Activated naive CD4-positive, alpha-beta T cell treated with anti-CD3 and anti-CD28 coated beads, Interleukin-2, amount 10 ng/mL, durations not matched to agents 7 days and 5 days (primary cell): ENCODE measurements at places on chromosomes 7 and 10.
A peak's percentile ranks its signal among the peaks of the same experiment; 100 is the strongest.

GRCh38 chr10:124005991-124006392 lies 87.4 kb downstream of the CHST15 start:
- DNase-seq: no peak
- H3K27ac ChIP-seq: no peak overlapping the region
- H3K4me1 ChIP-seq: peaks cover 4% of the 10 kb centered on the region
- no peaks in the 10 kb centered on the region for H3K36me3 ChIP-seq

GRCh38 chr7:26954951-26955350 lies 90.6 kb upstream of the SKAP2 start:
- no peaks in the 10 kb centered on the region for H3K36me3 ChIP-seq
- no peaks in the 10 kb centered on the region for H3K4me1 ChIP-seq
- H3K27ac ChIP-seq: no peak overlapping the region
- H3K27me3 ChIP-seq: no peaks in the 10 kb centered on the region

DNA sequence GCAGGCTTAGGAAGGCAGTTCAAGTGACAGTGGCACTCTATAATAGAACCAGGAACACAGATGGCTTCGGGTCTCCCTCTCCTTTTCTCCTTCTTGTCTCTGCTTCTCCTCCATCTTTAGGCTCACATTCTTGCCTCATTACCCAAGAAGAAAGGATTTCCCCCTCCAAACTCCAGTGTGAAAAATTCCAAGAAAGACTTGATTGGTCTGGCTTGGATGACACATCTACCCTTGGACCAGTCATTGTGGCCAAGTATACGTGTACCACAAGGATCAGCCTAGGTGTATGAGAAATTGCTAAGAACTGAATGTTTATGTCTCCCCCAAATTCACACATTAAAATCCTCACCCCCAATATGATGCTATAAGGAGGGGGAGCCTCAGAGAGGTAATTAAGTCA lies 53.9 kb downstream of the PRTFDC1 start:
- H3K27ac ChIP-seq: no peak overlapping the region
- H3K36me3 ChIP-seq: peaks cover 8% of the 10 kb centered on the region
- peaks cover 63% of the 10 kb centered on the region for H3K4me1 ChIP-seq
- DNase-seq: no peak
- no peak overlapping the region for H3K4me3 ChIP-seq

DNA sequence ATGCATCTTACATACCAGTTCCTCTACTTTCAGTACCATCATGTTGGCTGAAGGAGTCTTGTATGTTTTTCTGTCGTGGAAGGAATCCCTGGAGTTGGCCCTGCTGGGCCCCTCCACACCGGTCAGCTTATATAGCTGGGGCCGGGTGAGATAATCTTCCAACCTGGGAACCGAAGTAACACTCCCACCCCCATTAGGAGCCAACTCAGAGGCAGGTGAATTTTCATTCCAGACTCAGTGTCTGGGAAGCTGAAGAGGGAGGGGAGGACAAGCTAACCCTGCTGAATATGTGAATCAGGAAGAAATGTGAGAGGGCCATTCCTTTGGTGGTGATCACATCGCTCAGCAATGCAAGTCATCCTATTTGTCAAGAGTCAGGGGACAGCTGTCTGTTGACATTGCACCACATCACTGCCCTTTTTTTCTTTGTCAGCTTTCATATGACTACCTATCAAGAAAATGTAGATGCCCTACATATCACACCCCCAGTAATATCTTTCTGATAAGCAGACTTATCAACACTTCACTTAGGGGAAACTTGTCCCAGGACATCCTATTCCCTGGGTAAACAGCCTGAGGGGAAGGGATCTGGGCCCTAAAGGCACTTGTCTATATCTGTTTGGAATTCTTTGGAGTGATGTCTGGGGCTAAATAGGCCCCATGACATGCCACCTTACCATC lies at the start of gene ANKRD1:
ANKRD1 (minus strand) TSS at position 102 of the 681 bp plus-strand sequence; CDS start at position 42, 60 bp downstream.
- peaks cover 25% of the 10 kb centered on the region for H3K27me3 ChIP-seq
- no peak within 1 kb of the TSS for H3K27ac ChIP-seq
- H3K36me3 ChIP-seq: no peaks in the 10 kb centered on the region
- H3K4me3 ChIP-seq: no peak within 1 kb of the TSS

DNA sequence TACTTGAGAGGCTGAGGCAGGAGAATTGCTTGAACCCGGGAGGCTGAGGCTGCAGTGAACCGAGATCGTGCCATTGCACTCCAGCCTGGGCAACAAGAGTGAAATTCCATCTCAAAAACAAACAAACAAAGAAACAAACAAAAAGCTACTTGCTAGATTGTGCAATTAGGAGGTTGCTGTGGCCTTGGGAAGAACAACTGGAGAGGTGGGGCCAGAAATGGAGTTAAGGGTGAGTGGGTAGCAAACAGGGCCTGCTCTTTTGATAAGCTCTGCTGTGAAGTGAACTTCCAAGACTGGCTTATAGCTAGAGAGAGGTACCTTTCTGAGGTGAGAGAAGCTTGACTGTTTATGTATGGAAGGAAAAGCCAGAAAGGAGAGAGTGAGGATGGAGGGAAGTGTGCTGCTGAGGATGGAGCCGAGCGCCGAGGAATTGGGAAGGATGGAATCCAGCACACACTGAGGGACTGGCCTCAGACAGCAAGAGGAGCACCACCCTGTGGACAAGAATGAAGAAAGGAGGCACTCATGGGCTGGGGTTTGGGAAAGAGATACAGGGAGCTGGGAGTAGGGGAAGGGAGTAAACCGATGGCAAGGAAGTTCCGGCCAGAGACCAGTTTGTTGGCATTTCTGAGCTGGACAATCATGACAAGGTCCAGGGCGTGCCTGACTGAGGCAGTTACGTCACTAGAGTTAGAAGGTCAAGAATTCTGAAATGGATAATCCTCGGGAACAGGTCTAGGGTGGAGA lies 7.0 kb upstream of the RPEL1 start:
- no peaks in the 10 kb centered on the region for H3K36me3 ChIP-seq
- no peak for DNase-seq
- H3K4me3 ChIP-seq: no peak overlapping the region
- peaks cover 4% of the 10 kb centered on the region for H3K27me3 ChIP-seq
- H3K27ac ChIP-seq: no peak overlapping the region

- peaks cover 33% of the 10 kb centered on the region for H3K4me1 ChIP-seq
- peak overlapping the region; percentile 87 for H3K4me3 ChIP-seq
- H3K27me3 ChIP-seq: no peaks in the 10 kb centered on the region
- H3K27ac ChIP-seq: peak overlapping the region; percentile 99
- peak; percentile 68 for DNase-seq
These were observed 206 bp downstream of the UPF2 start for GRCh38 chr10:12042409-12042796.

- no peak overlapping the region for H3K27ac ChIP-seq
- no peaks in the 10 kb centered on the region for H3K36me3 ChIP-seq
- H3K4me1 ChIP-seq: no peaks in the 10 kb centered on the region
- DNase-seq: no peak
- no peak overlapping the region for H3K4me3 ChIP-seq
These were observed 84.3 kb downstream of the WDFY4 start for GRCh38 chr10:48768926-48769325.

- peak overlapping the region; percentile 2 for H3K27ac ChIP-seq
- peaks cover 24% of the 10 kb centered on the region for H3K36me3 ChIP-seq
- no peak overlapping the region for H3K4me3 ChIP-seq
- H3K4me1 ChIP-seq: peaks cover 21% of the 10 kb centered on the region
- no peak for DNase-seq
- H3K27me3 ChIP-seq: no peaks in the 10 kb centered on the region
These were observed 20.2 kb upstream of the SEC61A2 start for GRCh38 chr10:12109286-12109685.

GRCh38 chr10:100182908-100183307 lies 2.9 kb downstream of the ERLIN1 start:
- no peak overlapping the region for H3K4me3 ChIP-seq
- H3K4me1 ChIP-seq: peaks cover 56% of the 10 kb centered on the region
- H3K27ac ChIP-seq: no peak overlapping the region
- H3K27me3 ChIP-seq: no peaks in the 10 kb centered on the region
- H3K36me3 ChIP-seq: peaks cover 49% of the 10 kb centered on the region

- peak overlapping the region; percentile 88 for H3K4me3 ChIP-seq
- peaks cover 4% of the 10 kb centered on the region for H3K27me3 ChIP-seq
- peak; percentile 52 for DNase-seq
- peak overlapping the region; percentile 91 for H3K27ac ChIP-seq
These were observed 730 bp downstream of the LARP4B start for GRCh38 chr10:930625-931325.

GRCh38 chr10:124112891-124113580 lies 19.6 kb upstream of the CHST15 start:
- no peak overlapping the region for H3K4me3 ChIP-seq
- no peak for DNase-seq

- H3K27me3 ChIP-seq: no peaks in the 10 kb centered on the region
- H3K36me3 ChIP-seq: peaks cover 12% of the 10 kb centered on the region
- H3K27ac ChIP-seq: no peak overlapping the region
- no peak overlapping the region for H3K4me3 ChIP-seq
- no peak for DNase-seq
- peaks cover 10% of the 10 kb centered on the region for H3K4me1 ChIP-seq
These were observed 5.4 kb upstream of the CYREN start for GRCh38 chr7:135175931-135176330.

DNA sequence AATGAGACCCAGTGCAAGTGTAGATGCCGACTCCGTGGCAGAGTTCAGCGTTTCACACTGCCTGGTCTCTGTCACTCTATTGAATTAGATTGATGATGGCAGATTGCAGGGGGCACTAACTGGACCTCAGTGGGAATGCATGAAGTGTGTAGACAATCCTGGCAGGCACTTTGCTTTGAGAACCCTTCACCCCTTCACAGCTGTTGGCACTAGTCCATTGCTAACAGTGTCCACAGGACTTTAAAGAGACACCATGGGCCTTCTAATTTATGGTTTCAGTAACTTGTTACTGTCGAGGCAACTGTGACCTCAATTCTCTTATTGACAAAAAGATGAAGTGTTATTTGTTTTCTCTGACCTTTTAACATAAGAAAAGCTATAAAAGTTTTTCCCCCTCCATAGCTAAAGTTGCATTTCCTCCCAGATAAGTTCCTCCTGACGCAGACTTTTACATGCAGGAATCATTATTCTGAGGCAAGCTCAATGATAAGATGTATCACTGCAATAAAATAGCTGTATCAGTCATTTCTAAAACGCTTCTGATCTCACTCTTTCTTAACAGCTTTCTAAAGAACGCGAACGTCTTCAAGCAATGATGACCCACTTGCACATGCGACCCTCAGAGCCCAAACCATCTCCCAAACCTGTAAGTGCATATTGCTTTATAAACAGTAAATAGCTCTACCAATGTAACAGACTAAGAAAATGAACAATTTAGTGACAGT lies 238.9 kb downstream of the FOXP2 start:
- no peaks in the 10 kb centered on the region for H3K27me3 ChIP-seq
- no peak overlapping the region for H3K4me3 ChIP-seq
- H3K36me3 ChIP-seq: no peaks in the 10 kb centered on the region
- no peaks in the 10 kb centered on the region for H3K4me1 ChIP-seq

GRCh38 chr7:83921941-83922607 lies 272.5 kb downstream of the SEMA3A start:
- no peaks in the 10 kb centered on the region for H3K4me1 ChIP-seq
- H3K27me3 ChIP-seq: no peaks in the 10 kb centered on the region
- DNase-seq: no peak

GRCh38 chr7:33965183-33965744 lies 59.9 kb downstream of the BMPER start:
- H3K27ac ChIP-seq: no peak overlapping the region
- H3K4me1 ChIP-seq: no peaks in the 10 kb centered on the region
- H3K27me3 ChIP-seq: no peaks in the 10 kb centered on the region

DNA sequence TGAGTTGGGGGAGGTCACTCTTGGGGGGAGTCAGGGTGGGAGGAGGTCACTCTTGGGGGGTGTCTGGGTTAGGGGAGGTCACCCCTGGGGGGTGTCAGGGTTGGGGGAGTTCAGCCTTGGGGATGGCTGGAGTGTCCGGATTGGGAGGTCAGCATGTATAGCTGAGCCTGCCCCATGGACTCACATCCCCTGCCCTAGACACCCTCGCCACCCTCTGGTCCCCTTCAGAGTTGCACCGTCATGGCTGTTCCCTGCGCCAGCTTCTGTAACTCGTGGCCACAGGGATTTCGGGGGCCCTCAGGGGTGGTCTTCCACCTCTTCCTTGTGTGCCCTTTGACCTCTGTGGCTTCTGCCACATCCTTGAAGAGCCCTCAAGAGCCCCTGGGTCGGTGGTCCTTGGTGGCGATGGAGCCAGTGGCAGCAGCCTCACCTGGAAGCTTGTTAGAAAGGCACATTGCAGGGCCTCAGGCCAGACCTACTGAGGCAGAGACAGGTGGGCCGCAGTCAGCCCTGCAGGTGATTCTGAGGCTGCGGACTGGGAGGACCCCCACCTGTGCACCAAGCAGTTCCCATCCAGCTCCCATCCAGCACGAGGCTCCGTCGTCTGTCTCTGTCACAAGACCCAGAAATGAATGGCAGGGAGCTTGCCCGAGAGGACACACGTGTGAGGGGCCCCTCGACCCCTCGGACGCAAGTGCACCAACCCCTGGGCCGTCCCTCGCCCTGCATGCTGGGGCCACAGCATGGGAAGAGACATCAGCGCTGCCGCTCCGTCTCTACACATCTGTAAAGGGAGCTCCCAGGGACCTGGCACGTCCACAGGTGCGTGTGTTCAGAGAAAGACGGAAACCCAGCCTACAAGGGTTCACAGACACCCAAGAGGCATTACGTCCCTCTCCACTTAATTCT lies 44.7 kb upstream of the SUN1 start:
- peak overlapping the region; percentile 45 for H3K27ac ChIP-seq
- peaks cover 34% of the 10 kb centered on the region for H3K36me3 ChIP-seq
- peaks cover 3% of the 10 kb centered on the region for H3K4me1 ChIP-seq
- no peaks in the 10 kb centered on the region for H3K27me3 ChIP-seq
- DNase-seq: no peak

GRCh38 chr7:148330822-148331221 lies 259.7 kb upstream of the C7orf33 start:
- peaks cover 3% of the 10 kb centered on the region for H3K36me3 ChIP-seq
- no peak for DNase-seq
- H3K4me1 ChIP-seq: no peaks in the 10 kb centered on the region
- H3K27me3 ChIP-seq: peaks cover 15% of the 10 kb centered on the region
- H3K4me3 ChIP-seq: no peak overlapping the region

DNA sequence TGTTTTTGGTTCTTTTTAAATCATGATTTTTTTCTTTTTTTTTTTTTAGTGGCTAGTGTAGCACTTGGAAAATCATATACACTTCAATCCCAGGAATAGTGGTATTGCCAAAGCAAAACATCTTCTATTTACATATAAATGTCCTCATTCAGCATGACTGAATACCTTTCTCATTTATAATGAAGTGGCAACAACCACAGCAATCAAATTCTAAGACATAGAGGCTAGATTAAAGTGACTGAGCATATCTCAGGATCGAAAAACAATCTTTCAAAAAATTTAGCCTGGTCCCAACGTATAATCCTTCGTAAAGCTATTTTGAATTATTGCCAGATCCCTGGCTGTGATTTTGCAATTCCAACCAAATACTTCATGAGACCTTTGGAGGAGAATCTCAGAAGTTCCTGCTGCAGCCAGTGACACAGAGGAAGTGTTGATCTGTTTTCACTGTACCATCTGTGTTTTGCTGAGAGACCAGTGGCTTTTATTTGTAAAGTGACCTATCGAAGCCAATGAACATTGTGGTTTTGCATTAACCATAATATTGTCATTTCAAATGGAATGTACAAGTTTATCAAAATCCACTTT lies 29.8 kb upstream of the SP8 start:
- DNase-seq: no peak
- H3K4me3 ChIP-seq: no peak overlapping the region
- no peaks in the 10 kb centered on the region for H3K4me1 ChIP-seq
- H3K27ac ChIP-seq: no peak overlapping the region
- H3K27me3 ChIP-seq: no peaks in the 10 kb centered on the region
